GM23248 (cell line): ENCODE measurements at places on chromosomes 5 and 9.

GRCh38 chr5:103256178-103256577 is 2.4 kb upstream of the MACIR start:
- no peak for DNase-seq

GRCh38 chr5:17734011-17734410 is 99.8 kb downstream of the TAF11L14 start:
- no peak for DNase-seq

- no peak for DNase-seq
These were observed 884 bp upstream of the GSN start for GRCh38 chr9:121266906-121267650.

- peak; percentile 56 for DNase-seq
These were observed 444.6 kb downstream of the ZNF608 start for GRCh38 chr5:124301850-124302249.

DNA sequence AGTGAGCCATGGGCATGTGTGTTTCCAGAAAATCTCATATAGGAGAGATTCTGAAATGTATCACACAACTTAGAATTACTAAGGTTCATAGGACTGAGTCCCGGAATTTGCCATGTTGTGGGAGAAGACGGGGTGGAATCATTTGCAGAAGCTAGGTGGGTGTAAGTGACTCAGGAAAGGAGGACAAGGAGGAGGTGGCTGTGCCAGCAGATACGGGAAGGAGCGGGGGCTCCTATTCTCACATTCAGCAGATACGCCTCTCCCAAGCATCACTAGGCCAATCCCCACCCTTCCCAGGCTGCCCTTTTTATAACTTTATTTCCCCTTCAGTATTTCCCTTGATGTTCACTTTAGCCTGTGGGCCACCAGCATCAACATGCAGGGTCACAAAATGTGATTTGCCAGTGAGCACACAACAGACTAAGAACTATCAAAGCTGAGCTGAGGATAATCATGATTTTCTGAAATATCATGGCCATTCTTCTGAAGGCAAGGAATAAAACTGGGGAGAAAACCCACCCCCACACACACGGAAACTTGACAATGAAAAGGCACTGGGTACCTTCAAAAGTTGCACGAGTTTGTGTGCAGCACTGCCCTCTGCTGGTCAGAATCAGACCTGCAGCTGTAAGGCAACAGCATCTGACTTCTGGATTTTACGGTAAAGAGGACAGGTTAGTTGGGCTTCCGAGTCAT is 133.2 kb downstream of the MTX3 start:
- peak; percentile 55 for DNase-seq

DNA sequence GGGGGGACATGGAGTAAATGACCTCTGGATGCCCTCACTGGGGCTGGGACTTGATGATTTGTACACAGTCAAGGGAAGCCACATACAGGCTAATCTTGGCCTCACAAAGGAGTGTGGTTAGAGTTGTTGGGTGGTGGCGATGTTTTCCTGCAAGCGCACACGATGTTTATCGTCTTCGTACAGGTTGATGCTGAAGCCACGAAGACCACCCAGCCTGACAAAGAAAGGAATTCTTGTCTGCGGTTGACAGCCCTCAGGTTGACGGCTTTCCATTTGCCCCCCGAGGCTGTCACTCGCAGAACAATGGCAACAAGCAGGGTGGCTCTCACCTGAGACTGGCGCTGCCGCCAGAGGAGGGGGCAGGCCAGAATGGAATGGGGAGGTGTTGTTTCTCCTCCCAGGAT is 14.1 kb upstream of the XPA start:
- DNase-seq, result no peak

GRCh38 chr5:65066387-65067146 is 297.8 kb downstream of the CWC27 start:
- DNase-seq, result peak; percentile 35

DNA sequence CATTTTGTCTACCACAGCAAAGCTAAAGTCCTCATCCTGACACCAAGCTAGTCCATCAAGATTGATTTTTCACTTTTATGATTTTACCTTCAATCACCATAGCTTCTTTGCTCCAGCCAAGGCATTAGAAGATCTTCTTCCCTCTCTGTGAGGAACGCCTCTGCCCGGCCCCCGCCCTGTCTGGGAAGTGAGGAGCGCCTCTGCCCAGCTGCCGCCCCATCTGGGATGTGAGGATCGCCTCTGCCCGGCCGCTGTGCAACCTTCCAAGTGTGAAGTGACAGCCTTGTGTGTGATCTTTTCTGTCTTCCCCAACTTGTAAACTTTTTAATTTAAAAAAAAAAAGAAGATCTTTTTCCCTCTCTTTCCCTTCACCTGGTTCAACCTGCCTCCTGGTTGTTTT is 210.5 kb upstream of the NREP start:
- no peak for DNase-seq

DNA sequence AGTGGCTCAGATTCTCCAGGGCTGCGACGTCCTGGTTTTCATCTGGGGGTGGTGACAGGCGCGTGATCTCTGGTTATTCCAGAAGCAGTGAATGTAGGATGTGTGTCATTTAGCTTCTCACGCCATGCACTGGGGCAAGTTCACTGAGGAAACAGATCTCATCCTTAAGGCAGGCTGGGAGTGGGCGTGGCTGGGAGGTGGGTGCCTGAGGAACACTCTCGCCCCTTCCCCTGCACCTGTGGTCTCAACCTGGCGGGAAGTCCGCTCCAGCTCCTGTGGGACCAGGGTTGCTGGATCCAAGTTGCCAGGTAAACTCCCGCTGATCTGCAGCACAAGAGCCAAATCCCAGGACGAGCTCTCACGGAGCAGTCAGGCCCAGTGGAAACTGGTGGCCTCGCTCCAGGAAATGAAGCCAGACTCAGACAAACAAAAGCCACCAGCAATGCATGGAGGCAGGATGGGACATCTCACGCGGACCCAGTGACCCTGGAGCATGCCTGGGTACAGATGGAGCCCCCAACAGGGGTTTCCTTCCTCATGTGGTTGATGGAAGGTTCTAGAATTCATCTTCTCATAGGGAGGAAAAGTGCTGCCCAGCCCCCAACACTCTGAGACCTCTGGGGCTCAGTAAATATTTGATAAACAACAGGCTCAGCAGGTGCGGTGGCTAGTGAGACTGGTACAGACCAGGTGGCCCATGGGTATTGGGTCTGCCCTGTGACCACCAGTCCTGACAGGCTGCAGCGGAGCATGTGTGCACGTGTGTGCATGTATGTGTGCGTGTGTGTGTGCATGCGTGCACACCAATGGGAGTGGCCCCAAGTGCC is 16.3 kb upstream of the SLC12A7 start:
- peak; percentile 49 for DNase-seq

GRCh38 chr5:33641744-33642505 is 201.2 kb downstream of the TARS1 start:
- DNase-seq, result peak; percentile 48

DNA sequence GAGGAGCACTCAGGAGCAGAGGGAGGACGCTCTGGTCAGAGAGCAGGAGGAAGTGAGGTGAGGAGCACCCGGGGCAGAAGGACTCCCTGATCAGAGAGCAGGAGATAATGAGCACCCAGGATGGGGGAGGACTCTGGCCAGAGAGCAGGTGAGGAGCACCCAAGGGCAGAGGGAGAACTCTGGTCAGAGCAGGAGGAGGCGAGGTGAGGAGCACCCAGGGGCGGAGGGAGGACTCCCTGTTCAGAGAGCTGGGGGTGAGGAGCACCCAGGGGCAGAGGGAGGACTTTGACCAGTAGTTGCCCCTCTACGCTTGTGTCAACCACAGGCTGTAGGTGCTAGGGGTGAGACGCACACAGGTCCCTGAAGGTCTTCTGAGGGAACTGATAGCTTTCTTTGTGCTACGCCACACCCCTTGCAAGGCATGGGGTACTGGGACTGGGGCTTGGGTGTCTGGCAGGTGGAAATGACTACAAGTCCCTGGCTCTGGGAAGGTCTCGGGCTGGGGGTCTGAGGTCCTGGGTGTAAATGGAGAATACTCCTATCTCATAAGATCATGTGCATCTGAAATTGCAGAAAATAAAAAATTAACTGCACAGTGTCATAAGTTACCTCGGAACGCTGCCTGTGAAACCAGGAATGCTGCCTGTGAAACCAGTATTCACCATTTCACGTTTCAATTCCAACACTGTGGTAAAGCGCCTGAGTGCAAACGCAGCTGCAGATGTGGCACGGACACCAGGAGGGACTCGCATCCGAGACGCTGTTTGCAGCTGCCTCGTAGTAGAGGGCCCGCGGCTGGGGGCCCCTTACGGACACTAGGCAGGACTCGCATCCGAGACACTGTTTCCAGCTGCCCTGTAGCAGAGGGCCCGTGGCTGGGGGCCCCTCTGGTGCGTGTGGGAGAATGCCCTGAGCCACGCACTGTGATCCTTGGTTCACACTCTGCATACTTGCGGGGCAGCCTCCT is 27.0 kb upstream of the SLC6A3 start:
- DNase-seq, result no peak

- DNase-seq, result no peak
These were observed 34.0 kb downstream of the ZNF618 start for GRCh38 chr9:113910036-113910639.

DNA sequence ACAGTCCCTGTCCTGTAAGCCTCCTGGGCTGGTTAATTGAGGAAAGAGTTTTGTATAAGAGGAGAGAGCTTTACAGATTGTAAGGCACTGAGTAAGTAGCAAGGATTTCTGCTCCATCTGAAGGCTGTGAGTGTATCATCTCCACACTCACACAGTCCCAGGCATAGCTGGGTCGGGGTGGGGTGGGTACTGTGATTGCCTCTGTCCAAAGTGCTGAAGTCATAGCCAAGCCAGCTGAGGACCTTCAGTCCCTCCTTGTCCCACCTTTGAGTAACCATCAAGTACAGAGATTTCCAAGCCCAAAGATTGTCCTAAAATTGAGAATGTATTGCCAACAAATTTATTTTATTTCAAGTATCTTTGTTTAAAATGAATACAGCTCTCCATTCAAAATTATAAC is 5.5 kb upstream of the DNAJB5 start:
- DNase-seq, result peak; percentile 55

- no peak for DNase-seq
These were observed 400 bp downstream of the HCN1 start for GRCh38 chr5:45695804-45696156.

- DNase-seq, result no peak
These were observed 10.4 kb upstream of the CMBL start for GRCh38 chr5:10317825-10318682.

- DNase-seq, result no peak
These were observed 34.3 kb upstream of the NR3C1 start for GRCh38 chr5:143437666-143438273.
